Endothelial cell of umbilical vein (primary cell): ENCODE measurements at places on chromosomes 2 and 18. TPM values are rescaled to one million over a fixed set of nuclear protein-coding genes. Genes with fewer than 3 reads are reported as not detected.

FECH gene
- 27.9 and 33.3 TPM in 2 replicates for total RNA-seq

UGT1A5 gene
- total RNA-seq: not detected in 2 replicates

C2orf66 gene
- 0.27 and 0.39 TPM in 2 replicates for total RNA-seq

NAGK gene
- total RNA-seq: 125 and 130 TPM in 2 replicates

GRCh38 chr2:9029721-9030120 lies 26.2 kb upstream of the MBOAT2 start:
- DNase-seq: no peak
- no peaks in the 10 kb centered on the region for H3K36me3 ChIP-seq
- no peak overlapping the region for H3K4me3 ChIP-seq

- H3K4me3 ChIP-seq: no peak overlapping the region
- no peak overlapping the region for H3K27ac ChIP-seq
- no peaks in the 10 kb centered on the region for H3K4me1 ChIP-seq
- H3K27me3 ChIP-seq: no peaks in the 10 kb centered on the region
Measured at GRCh38 chr2:32666704-32667103, 38.9 kb downstream of the TTC27 start.

GRCh38 chr2:236085647-236086046 lies 82.5 kb downstream of the GBX2 start:
- no peaks in the 10 kb centered on the region for H3K36me3 ChIP-seq
- DNase-seq: no peak
- peaks cover 6% of the 10 kb centered on the region for H3K4me1 ChIP-seq
- no peak overlapping the region for H3K4me3 ChIP-seq

GRCh38 chr2:8611700-8612099 lies 70.2 kb upstream of the ID2 start:
- no peaks in the 10 kb centered on the region for H3K27me3 ChIP-seq
- H3K36me3 ChIP-seq: no peaks in the 10 kb centered on the region
- H3K4me3 ChIP-seq: no peak overlapping the region
- no peak overlapping the region for H3K27ac ChIP-seq

GRCh38 chr2:12602661-12603060 lies 114.1 kb upstream of the TRIB2 start:
- no peak for DNase-seq
- no peak overlapping the region for H3K27ac ChIP-seq
- H3K27me3 ChIP-seq: peaks cover 2% of the 10 kb centered on the region
- H3K36me3 ChIP-seq: no peaks in the 10 kb centered on the region
- H3K4me1 ChIP-seq: no peaks in the 10 kb centered on the region
- no peak overlapping the region for H3K4me3 ChIP-seq

- H3K27ac ChIP-seq: no peak overlapping the region
- no peak for DNase-seq
- no peaks in the 10 kb centered on the region for H3K36me3 ChIP-seq
- no peak overlapping the region for H3K4me3 ChIP-seq
- no peaks in the 10 kb centered on the region for H3K4me1 ChIP-seq
- H3K27me3 ChIP-seq: no peaks in the 10 kb centered on the region
Measured at GRCh38 chr2:52697690-52698089, 1069.9 kb upstream of the CHAC2 start.

- peaks cover 46% of the 10 kb centered on the region for H3K4me1 ChIP-seq
- H3K36me3 ChIP-seq: no peaks in the 10 kb centered on the region
- no peak overlapping the region for H3K27ac ChIP-seq
- no peak overlapping the region for H3K4me3 ChIP-seq
- H3K27me3 ChIP-seq: no peaks in the 10 kb centered on the region
Measured at GRCh38 chr18:13378150-13378549, 159.6 kb downstream of the LDLRAD4 start.

DNA sequence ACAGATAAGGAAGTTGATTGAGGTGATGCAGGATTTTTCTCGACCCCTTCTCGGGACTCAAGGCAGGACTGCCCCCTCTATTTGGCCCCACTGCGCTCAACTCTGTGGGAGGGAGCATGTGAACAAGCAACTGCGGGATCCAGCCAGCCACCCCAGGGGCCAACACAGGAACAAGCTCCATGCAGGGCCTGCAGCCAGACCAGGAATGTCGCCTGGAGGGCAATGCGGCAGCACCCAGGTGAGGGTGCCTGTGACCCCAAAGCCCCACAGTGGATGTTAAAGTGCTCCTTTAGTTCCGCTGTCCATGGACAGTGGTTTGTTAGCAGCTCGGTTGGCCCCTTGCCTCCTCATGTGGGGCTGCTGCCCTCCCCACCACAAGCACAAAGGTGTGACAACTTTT lies 57.1 kb downstream of the HRH4 start:
- no peak for DNase-seq
- no peak overlapping the region for H3K4me3 ChIP-seq
- H3K27ac ChIP-seq: no peak overlapping the region
- H3K27me3 ChIP-seq: peaks cover 5% of the 10 kb centered on the region

DNA sequence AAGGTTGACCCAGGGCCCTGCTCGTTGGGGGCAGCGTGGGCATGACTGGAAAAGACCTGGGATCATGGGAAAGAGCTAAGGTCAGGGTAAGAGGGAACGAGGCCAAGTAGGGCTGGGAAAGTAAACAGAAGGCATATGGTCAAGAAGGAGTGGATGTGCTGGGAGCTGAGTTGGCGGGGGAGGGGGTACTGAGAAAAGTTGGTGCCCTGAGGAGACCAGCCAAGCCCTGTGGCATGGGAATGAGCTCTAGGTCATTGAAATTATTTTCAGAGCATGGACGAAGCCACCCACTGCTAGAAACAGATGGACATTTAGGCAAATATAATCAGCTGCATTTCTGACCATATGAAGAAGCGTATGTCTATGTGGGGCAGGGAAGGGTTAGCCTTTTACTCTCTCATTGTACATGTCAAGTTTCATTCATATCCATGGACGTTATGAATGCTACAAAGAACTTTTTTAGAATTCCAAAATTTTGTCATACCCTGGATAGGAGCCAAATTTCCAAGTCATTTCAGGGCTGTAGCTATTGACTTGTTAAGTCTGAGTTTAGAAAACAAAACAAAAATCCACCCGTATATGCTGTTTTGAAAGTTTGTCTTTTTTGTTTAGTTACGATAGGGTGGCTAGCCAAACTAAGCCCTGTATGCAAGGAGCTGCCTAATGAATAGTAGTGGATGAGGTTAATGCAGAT lies 19.1 kb downstream of the MAPRE2 start:
- H3K4me3 ChIP-seq: no peak overlapping the region
- no peaks in the 10 kb centered on the region for H3K4me1 ChIP-seq
- no peak for DNase-seq
- no peak overlapping the region for H3K27ac ChIP-seq
- H3K36me3 ChIP-seq: no peaks in the 10 kb centered on the region

DNA sequence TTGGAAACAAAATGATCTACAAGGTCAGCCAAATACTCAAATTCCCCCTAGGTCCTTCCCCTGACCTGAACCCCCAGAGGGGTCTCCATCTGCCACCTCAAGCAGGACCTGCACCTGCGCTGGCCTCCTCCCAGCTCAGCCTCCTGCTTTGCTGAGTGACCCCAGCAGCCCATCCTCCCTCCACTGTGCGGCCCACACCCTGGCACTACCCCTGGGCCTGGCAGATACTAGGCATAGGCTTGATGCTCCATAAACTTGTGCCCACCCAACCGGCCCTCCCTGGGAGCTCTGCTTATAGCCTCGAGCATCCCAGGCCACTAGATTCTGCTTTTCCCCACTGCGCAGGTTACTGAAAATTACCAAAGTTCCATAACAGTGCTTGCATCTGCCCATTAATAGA lies 156.2 kb downstream of the HDAC4 start:
- no peak overlapping the region for H3K27ac ChIP-seq
- DNase-seq: no peak
- H3K36me3 ChIP-seq: no peaks in the 10 kb centered on the region
- peaks cover 4% of the 10 kb centered on the region for H3K4me1 ChIP-seq

DNA sequence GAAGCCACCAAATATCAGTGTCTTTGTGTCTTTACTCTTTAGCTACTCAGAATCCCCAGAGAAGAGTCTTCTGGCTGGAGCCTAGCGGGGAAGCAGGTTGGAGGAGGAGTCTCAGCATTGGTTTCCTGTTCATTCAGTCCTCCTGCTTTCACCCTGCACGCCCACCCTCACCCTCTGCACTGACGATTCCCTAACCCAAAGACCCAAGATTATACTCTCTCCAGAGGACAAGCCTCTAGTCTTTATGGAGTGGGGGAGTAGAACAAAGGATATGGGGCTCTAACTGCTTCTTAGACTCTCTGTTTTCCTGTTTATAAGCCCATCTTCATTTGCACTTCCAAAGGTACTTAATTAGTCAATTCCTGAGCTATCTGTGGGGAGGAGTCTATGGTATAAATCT lies 338.8 kb downstream of the AGPS start:
- H3K36me3 ChIP-seq: no peaks in the 10 kb centered on the region
- H3K27ac ChIP-seq: no peak overlapping the region
- no peak for DNase-seq
- H3K27me3 ChIP-seq: no peaks in the 10 kb centered on the region
- H3K4me3 ChIP-seq: no peak overlapping the region
- no peaks in the 10 kb centered on the region for H3K4me1 ChIP-seq

DNA sequence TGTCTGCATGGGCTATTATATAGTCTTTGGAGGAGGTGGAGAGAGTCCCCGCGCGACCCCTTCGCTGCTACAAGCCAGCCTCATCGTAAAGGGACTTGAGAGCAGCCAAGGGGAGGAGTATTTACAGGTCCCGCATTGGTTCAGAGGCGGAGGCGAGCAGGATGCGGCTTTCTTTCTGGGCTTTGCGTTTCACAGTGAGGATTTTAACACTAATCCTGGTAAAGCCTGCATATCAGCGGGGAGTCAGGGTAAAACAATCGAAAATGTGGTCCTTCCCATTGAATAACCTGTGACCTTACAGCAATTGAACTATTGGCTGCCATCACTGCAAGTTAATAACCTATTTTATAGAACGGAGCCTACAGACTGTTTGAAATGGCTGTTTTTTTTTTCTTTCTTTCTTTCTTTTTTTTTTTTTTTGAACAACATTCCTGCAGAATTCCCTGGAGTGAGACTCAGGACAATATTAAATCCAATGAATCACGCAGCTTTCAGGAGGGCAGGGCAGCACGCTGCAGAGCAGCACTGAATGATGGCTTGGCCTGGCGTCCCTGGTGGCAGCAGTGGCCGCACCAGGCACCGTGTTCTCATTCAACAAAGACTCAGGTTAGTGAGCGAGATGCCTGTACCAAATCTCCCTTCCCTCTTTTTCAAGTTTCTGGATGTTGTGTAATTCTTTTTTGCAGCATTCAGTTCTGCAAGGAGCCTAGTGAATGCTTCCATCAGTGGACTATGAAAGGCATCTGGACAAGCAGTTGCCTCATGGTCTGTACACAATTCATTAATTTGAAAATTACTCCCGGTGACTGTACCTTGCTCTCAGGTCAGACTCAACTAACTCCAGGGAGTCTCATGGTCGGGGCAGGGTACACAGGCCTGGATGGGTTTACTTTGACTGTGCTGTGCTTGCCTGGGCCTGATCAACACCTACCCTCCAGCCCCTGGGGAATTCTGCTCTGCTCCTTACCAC lies 19.8 kb downstream of the SMIM21 start:
- H3K36me3 ChIP-seq: no peaks in the 10 kb centered on the region
- no peak for DNase-seq
- H3K27ac ChIP-seq: no peak overlapping the region
- no peaks in the 10 kb centered on the region for H3K4me1 ChIP-seq
- H3K27me3 ChIP-seq: no peaks in the 10 kb centered on the region
